ENCODE measurements at places on chromosomes 7 and 10. TPM values are rescaled to one million over a fixed set of nuclear protein-coding genes. Genes with fewer than 3 reads are reported as not detected.
A peak's percentile ranks its signal among the peaks of the same experiment; 100 is the strongest.

GRCh38 chr10:49595713-49596492 is 14.2 kb upstream of the SLC18A3 start:
- DNase-seq: no peak

- no peak for DNase-seq
Measured at GRCh38 chr7:76065016-76065612, 17.2 kb downstream of the MDH2 start.

DNA sequence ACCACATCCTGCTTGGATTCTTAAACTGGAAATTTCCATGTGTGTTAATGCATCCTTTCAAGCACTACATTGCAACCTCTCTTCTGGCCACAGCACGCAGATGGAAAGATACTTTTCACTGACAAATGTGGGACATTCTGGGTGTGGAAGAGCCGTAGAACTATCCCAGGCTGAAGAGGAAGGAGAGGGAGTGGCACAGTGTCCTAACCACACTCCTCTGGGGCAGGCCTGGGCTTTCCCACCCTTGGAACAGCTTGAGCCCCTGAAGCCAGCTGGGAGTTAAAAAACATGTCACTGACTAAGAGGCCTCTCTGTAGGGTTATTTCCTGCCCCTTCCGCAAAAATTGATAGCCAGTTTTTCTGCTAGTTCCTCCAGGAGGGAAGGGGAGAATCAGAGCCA is 34.0 kb upstream of the DNMBP start:
- DNase-seq: no peak

DNA sequence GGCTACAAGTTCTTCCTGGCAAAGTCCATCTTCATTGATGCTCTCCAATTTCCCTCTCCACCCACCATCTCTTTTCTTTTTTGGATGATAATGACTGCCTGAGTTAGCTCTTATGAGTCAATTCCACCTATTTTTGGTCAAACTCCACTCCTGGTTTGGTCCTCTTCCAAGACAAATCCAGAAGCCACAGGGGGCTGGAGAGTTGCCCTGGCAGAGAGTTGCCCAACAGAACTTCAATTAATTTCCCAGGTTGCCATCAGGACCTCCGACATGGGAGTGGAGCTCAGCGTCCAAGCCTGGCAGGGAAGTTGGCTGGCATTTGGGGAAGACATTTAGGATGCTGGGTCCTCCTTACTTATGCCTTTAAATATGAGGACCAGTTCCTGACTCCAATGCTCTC is 29.2 kb upstream of the KCNMA1 start:
- DNase-seq: no peak

DNA sequence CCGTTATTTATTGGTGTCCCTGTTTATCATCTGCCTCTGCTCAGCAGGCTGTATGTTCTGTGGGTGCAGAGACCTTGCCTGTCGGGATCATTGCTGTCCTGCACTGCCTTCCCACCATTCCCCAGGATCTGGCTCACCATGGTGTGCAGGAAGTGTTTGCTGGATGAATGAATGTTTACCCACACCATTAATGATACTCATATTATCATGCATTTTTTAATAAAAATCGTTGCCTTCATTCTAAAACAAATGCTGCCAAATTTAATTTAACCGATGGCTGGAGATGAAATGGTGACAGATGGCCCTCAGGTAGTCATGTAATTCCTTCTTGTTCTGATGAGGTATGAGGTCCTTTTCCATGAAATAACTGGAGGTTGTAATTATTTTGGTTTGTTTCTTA is 22.5 kb downstream of the PLPP4 start:
- DNase-seq: no peak

DNA sequence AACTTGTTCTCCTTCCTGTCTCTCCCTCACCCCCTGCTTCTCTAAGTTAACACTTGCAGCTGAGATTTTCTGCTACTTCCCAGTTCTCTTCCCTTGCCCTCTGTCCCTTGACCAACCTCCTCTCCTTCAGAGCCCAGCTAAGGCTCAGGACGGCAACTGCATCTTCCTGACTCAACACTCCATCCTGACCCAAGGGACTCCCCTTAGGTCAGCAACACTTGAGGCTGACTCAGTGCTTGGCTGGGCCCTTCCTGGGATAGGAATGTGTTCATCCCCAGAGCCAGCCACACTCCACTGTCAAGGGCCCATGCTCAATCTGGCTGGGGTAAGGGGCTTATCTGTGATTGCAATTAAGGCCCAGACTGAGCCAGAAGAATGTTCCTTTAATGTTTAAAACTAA is 3.4 kb downstream of the CALHM2 start:
- DNase-seq: no peak

- DNase-seq: no peak
Measured at GRCh38 chr10:77436257-77436975, 201.2 kb downstream of the KCNMA1 start.

DNA sequence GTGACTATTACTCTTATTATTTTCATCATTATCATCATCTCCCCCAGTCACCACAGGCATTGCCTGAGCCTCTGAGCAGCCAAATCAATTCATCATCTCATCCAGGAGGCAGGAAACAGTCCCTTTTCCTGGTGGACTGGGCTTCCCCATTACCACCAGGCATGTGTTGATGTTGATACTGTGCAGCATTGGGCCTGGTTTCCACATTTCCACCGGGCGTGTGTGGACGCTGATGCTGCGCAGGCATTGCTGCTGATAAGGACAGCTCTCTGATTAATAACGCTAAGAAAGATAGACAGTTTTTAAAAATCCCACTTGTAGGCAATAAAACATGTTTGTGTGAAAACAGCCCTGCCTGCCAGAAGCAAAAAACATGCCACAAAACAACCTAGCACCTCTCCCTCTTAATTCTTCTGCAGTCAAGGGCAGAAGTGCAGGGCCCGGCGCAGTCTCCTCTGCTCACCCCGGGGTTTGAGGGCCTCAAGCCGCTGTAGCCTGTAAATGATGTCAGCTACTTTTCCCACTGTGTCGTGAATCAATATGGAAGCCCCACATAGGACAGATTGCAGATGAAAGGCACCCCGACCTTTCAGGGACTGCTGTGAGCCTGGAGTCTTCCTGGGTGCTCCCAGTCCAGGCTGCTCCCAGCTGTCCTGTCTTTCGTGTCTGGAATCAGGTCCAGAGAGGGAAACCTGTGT is 216.0 kb downstream of the WDR37 start:
- no peak for DNase-seq

DNA sequence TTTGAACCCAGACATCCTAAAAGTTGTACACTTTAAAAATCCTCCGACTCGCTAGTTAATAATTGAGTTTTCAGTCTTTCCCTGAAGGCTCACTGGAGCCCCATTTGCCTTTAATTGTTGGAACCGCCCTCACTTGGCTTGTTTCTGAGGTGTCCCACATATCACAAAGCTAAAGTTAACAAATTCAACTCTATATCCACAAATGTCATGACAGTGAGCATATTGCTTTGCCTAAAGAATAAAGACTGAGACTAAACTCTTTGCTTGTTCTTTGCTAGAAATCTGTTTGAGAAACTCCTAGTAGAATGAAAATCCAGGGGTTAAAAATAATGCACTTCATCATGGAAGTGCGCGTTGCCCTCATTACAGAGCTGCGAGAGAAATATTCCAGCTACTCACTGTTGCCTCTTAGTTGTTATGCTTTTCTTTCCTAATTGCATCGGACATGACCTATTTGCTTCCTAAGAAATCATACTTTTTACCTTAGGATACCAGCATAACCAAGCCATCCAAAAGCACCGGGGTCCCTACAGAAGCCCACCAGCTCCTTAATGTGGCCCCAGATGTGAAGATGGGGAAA is 752 bp downstream of the THSD7A start:
- no peak for DNase-seq

DNA sequence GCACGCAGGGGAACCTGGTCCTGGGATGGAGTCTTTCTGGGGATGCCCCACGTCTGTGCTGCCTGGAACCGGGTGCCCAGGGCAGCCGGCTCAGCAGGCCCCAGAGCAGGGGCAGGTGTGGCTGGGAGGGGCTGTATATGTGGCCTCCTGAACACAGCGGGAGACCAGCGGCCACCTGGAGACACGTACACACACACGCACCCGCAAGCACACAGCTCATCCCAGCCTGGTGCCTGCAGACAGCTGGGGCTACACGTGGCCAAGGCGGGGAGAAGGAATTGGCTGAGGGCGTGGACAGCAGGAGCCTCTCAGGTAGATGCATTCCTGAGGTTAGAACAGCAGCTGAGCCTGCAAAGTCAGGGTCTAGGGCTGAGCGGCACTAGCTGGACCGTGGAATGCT is 14.0 kb downstream of the ADAM8 start:
- no peak for DNase-seq

DNA sequence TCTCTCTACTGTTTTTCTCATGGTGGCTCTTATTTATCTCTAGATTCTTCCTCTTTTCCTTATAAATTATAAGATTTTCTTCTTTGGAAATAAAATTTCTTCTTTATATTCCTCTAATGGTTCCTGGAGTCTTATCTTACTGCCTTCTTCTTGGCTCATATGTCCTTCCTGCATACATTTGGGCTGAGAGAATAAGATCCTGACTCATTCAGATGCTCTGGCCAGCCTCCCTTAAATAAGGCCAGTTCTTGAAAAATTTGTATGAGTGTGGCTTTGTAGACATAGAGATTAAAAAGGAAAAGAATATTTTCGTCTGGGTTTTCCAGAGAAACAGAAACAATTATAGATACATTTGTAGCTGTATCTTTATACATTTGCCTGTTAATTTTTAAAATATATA is 411.3 kb downstream of the KIF20B start:
- DNase-seq: no peak

GRCh38 chr7:128731184-128731583 is 8.0 kb upstream of the CALU start:
- DNase-seq: no peak

- DNase-seq: no peak
Measured at GRCh38 chr7:90709501-90710465, 113.7 kb downstream of the CDK14 start.

- no peak for DNase-seq
Measured at GRCh38 chr7:118085000-118085399, 99.0 kb upstream of the LSM8 start.

GRCh38 chr7:139589474-139589873 is 66.0 kb downstream of the CLEC2L start:
- DNase-seq: no peak

- peak; percentile 65 for DNase-seq
Measured at GRCh38 chr10:122407375-122408125, 33.0 kb downstream of the PLEKHA1 start.

GRCh38 chr7:73715648-73716317 is 3.7 kb downstream of the STX1A start:
- no peak for DNase-seq

- no peak for DNase-seq
Measured at GRCh38 chr10:47336387-47337134, 11.6 kb upstream of the RBP3 start.

- no peak for DNase-seq
Measured at GRCh38 chr10:6023661-6024333, 38.4 kb downstream of the IL2RA start.

SPRN gene
- not detected for total RNA-seq

DBF4 gene
- total RNA-seq: 31.2 TPM

EMX2 gene
- total RNA-seq: not detected

PKD2L1 gene
- 0.46 TPM for total RNA-seq

TMEM196 gene
- total RNA-seq: not detected

NPVF gene
- total RNA-seq: not detected

UPK3B gene
- total RNA-seq: 2.6 TPM
